ENCODE measurements at places on chromosomes 16 and 17. TPM values are rescaled to one million over a fixed set of nuclear protein-coding genes. Genes with fewer than 3 reads are reported as not detected.

The TBC1D3C gene
- not detected for total RNA-seq

The C1QTNF1 gene
- total RNA-seq, result 30.7 TPM

The NEUROD2 gene
- total RNA-seq, result not detected

The CD300E gene
- 0.98 TPM for total RNA-seq

The ECI1 gene
- 72.9 TPM for total RNA-seq

The TNS4 gene
- total RNA-seq, result 296 TPM

The WSCD1 gene
- 2.0 TPM for total RNA-seq

The MYL4 gene
- total RNA-seq, result not detected

The MYLK3 gene
- 0.25 TPM for total RNA-seq
